ENCODE measurements at places on chromosomes 11 and 22. TPM values are rescaled to one million over a fixed set of nuclear protein-coding genes. Genes with fewer than 3 reads are reported as not detected.

The OR4B1 gene
- total RNA-seq = not detected

The OR10A2 gene
- total RNA-seq = not detected

The OR52K1 gene
- not detected for total RNA-seq

The MOGAT2 gene
- not detected for total RNA-seq

The DGAT2 gene
- total RNA-seq = 2.6 TPM

The OR8D4 gene
- total RNA-seq = not detected

The GPR137 gene
- 37.8 TPM for total RNA-seq

The PKDREJ gene
- total RNA-seq = 0.04 TPM

- H3K4me1 ChIP-seq = no peaks in the 10 kb centered on the region
- H3K36me3 ChIP-seq = no peaks in the 10 kb centered on the region
- DNase-seq = no peak
- no peak overlapping the region for H3K27ac ChIP-seq
Measured at GRCh38 chr11:114259124-114259526, 37.1 kb upstream of the NNMT start.

DNA sequence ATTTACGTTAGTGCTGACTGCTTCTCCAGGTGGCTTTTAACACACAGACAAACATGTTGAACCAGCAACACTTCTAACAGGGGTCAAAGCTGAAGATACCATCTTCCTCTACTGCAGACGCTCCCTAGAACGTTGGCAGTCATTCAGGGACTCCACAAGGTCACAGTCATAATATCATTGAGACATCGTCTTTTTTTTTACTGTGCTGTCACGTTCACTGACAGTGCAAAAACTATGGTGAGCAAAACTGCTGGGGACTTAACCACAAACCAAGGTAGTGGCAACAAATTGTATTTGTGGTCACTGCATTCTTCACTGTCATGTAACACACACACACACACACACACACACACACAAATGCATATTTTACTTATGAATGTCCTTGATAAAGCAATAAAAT lies 244.9 kb downstream of the CASP12 start:
- H3K4me3 ChIP-seq = no peak overlapping the region
- H3K27me3 ChIP-seq = no peaks in the 10 kb centered on the region
- H3K4me1 ChIP-seq = no peaks in the 10 kb centered on the region
- H3K27ac ChIP-seq = no peak overlapping the region
- H3K36me3 ChIP-seq = no peaks in the 10 kb centered on the region

DNA sequence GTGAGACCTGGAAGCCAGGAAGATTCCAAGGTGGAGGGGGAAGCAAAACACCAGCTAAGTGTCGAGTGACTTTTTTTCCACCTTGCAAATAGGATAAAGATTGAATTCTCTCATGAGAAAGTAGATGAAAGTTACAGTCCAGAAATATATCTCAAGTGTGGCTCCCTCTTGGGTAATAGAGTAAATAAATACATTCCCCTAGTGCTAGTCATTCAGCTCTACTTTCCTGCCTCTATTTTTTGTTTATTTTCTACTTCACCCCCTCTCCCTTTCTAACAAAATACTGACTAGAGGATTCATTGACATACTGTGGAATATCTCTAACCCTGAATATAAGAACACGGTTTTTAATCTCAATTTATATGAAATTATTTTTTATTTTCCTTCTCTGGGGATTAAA lies 19.2 kb upstream of the OOSP4B start:
- H3K36me3 ChIP-seq = no peaks in the 10 kb centered on the region
- H3K27me3 ChIP-seq = no peaks in the 10 kb centered on the region
- no peak for DNase-seq
- no peak overlapping the region for H3K27ac ChIP-seq
- H3K4me3 ChIP-seq = no peak overlapping the region

DNA sequence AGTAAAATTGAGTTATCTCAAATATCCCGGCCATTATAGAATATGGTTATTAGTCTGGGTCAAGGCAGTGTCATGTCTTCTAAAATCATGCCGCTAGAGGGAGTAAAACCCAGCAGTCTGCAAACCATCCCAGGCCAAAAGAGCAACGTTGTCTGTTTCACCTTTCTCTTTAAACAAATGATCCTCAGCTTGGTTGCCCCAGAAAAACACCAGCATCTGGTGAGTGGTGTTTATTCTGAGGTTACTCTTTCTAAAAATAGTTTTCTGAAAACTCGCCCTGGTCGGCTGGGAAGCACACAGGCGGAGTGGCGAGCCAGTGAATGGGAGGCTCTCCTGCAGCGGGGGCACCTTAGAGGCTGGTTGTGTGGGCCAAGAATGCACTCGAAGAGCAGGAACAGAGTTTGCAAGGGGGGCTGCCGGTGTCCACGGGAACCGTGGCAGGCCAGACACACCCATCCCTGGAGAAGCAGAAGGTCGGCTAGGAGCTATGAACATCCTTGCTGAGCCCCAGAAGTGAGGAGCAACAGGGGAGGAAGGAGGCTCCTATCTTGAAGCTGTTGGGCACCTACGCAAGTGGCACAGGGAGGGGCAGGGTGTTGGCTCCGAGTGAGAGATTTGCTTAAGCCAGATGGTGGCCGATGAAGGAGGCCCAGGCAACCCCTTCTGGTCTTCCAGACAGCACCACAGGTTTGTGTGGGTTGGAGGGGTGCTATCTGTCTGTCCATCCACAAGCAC lies 297.1 kb downstream of the ETS1 start:
- no peaks in the 10 kb centered on the region for H3K27me3 ChIP-seq
- H3K27ac ChIP-seq = no peak overlapping the region
- H3K36me3 ChIP-seq = no peaks in the 10 kb centered on the region
- peak; percentile 60 for DNase-seq
- H3K4me1 ChIP-seq = no peaks in the 10 kb centered on the region

GRCh38 chr11:119337581-119338317 lies 2.9 kb downstream of the C1QTNF5 start:
- peaks cover 12% of the 10 kb centered on the region for H3K27me3 ChIP-seq
- peaks cover 5% of the 10 kb centered on the region for H3K4me1 ChIP-seq
- no peak for DNase-seq
- H3K27ac ChIP-seq = peak overlapping the region; percentile 64

DNA sequence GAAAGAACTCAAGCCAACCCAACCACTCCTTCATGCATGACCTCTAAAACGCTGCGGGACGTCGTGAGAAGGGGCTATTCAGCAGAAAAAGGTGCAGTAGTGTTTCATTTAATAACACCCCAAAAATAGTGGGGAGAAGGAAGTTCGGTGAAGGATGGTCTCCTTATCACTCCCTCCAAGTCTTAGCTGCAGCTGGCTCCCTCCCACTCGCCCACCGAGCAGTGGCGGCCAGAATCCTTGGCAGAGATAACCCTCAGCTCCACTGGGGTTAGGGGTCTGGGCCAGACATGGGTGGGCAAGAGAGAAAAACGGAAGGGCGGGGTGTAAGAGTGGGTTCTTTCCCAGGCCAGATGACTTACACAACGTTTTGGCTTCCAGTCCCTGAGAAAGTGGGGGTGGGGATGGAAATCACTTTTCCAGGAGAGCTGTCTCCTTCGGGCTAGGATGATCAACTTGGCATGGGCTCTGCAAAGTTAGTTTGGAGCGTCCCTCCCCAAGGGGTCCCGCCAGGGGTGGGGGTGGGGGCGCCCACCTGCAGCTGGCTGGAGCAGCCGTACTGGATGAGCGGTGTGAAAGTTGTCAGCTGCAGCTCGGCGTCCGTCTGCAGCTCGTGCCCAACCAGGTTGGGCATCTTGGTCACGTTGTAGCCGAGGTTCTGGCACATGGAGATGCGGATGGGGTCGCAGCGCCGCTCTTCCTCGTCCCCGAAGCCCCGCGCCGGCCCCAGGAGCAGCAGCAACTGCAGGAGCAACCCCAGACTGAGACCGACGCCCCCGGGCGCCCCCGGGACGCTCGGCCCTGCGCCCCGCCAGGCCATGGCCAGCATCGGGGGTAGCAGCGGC lies 705 bp downstream of the FZD4 start:
- DNase-seq = no peak
- no peak overlapping the region for H3K27ac ChIP-seq
- H3K27me3 ChIP-seq = peaks cover 7% of the 10 kb centered on the region
- peak overlapping the region; percentile 33 for H3K4me3 ChIP-seq
- H3K4me1 ChIP-seq = peaks cover 10% of the 10 kb centered on the region
- H3K36me3 ChIP-seq = no peaks in the 10 kb centered on the region

GRCh38 chr11:35343033-35343598 lies 76.2 kb downstream of the SLC1A2 start:
- no peaks in the 10 kb centered on the region for H3K27me3 ChIP-seq
- H3K4me3 ChIP-seq = no peak overlapping the region
- DNase-seq = no peak
- H3K27ac ChIP-seq = no peak overlapping the region
- H3K36me3 ChIP-seq = no peaks in the 10 kb centered on the region

GRCh38 chr11:94737171-94737611 lies 31.0 kb upstream of the AMOTL1 start:
- H3K4me3 ChIP-seq = no peak overlapping the region
- H3K27me3 ChIP-seq = peaks cover 31% of the 10 kb centered on the region
- H3K36me3 ChIP-seq = no peaks in the 10 kb centered on the region
- H3K4me1 ChIP-seq = peaks cover 32% of the 10 kb centered on the region
- no peak for DNase-seq

- no peaks in the 10 kb centered on the region for H3K27me3 ChIP-seq
- H3K36me3 ChIP-seq = no peaks in the 10 kb centered on the region
- peaks cover 5% of the 10 kb centered on the region for H3K4me1 ChIP-seq
- no peak overlapping the region for H3K4me3 ChIP-seq
- no peak for DNase-seq
Measured at GRCh38 chr11:405323-405953, 9.4 kb downstream of the SIGIRR start.

GRCh38 chr22:46735747-46736608 lies 2.1 kb downstream of the CERK start:
- DNase-seq = no peak
- H3K27me3 ChIP-seq = no peaks in the 10 kb centered on the region
- no peaks in the 10 kb centered on the region for H3K36me3 ChIP-seq
- peaks cover 24% of the 10 kb centered on the region for H3K4me1 ChIP-seq
- no peak overlapping the region for H3K27ac ChIP-seq
- H3K4me3 ChIP-seq = peak overlapping the region; percentile 90

DNA sequence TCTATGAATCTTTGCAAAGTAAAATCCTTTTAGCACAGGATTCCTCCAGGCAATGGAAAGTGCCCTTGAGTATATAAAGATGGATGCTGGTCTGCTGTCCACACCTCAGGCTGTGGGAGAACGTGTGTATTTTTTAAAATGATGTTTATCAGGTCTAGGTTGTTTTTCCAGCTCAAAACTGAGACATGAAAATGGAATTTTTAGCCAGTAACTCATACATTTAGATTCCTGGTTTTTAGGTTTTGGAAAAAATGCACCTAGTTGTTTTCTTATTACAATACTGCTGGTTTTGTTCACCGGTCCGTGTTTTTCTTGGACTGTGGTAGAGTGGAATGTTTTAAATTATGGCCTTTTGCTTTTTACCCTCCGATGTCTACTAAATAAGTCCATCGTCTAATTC lies 554.7 kb downstream of the SOX6 start:
- DNase-seq = no peak
- no peak overlapping the region for H3K27ac ChIP-seq
- no peaks in the 10 kb centered on the region for H3K36me3 ChIP-seq
- H3K4me3 ChIP-seq = no peak overlapping the region
- no peaks in the 10 kb centered on the region for H3K27me3 ChIP-seq

DNA sequence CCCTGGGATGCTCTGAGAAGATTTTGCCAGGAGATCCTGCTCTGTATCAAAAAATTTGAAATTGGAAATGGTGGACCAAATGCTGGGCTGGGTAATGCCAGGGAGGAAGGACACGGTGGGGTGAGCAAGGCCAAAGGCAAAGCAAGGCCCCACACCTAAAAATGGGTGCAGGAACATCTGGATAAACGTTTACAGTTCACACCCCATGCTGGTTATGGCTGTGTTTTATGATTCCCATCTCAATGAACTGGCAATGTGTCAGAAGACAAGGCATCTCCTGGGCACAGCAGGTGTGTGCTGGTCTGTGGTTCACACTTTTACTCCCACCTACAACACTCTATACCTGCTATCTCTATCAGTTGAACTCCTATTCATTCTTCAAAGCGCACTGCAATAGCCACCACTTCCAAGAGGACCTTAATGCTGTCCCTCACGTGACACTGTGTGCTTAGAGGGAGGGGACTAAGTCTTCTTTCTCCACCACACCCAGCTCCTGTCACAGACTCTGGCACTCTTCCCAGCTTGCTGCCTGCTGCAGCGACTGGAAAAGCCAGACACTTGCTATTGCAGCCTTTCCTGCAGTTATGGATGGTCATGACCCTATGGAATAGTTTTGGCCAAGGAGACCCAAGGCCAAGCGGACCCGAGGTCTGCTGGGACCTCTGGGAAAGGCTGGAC lies 277.5 kb downstream of the CTTN start:
- no peak overlapping the region for H3K27ac ChIP-seq
- no peaks in the 10 kb centered on the region for H3K27me3 ChIP-seq
- peaks cover 18% of the 10 kb centered on the region for H3K4me1 ChIP-seq
- DNase-seq = no peak
